Peyer's patch (tissue), 4 donors: ENCODE measurements at places on chromosomes 13 and 19. TPM values are rescaled to one million over a fixed set of nuclear protein-coding genes. Genes with fewer than 3 reads are reported as not detected.

- H3K4me3 ChIP-seq, result no peak overlapping the region
- no peak overlapping the region for H3K27ac ChIP-seq
- DNase-seq, result no peak
- no peaks in the 10 kb centered on the region for H3K27me3 ChIP-seq
Observed at GRCh38 chr13:44112700-44113329, 233.1 kb downstream of the LACC1 start.

Gene OR7A5
- not detected for total RNA-seq

DNA sequence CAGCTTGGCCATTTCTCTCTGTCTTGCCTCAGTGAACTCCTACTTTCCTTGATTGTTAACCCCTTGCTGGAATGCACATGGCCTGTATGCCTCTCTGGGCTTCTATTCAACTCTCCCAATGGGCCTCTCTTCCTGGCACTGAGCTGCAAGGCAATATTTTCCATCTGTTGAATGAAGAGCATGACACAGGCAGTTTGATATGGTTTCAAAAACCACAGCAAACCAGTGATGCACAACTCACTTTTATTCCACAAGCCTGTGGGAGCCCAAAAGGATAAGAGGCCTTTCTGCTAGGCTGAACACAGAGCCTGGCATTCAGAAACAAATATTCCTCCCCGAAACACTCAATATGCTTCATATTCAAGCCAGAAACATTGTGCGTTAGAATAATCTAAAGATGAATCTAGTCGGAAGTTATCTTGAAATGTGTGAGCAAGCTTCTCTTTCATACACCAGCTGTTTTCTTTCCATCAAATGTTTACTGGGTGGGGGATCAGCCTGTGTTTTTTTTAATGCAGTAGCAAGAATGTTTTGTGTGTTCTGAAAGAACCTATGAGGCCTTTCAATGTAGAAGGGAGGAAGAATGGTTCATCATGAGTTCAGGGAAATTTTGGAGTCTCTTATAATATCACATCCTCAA lies 443.1 kb upstream of the SPRY2 start:
- H3K36me3 ChIP-seq, result no peaks in the 10 kb centered on the region
- no peak overlapping the region for H3K27ac ChIP-seq
- no peak for DNase-seq
- H3K4me3 ChIP-seq, result no peak overlapping the region

DNA sequence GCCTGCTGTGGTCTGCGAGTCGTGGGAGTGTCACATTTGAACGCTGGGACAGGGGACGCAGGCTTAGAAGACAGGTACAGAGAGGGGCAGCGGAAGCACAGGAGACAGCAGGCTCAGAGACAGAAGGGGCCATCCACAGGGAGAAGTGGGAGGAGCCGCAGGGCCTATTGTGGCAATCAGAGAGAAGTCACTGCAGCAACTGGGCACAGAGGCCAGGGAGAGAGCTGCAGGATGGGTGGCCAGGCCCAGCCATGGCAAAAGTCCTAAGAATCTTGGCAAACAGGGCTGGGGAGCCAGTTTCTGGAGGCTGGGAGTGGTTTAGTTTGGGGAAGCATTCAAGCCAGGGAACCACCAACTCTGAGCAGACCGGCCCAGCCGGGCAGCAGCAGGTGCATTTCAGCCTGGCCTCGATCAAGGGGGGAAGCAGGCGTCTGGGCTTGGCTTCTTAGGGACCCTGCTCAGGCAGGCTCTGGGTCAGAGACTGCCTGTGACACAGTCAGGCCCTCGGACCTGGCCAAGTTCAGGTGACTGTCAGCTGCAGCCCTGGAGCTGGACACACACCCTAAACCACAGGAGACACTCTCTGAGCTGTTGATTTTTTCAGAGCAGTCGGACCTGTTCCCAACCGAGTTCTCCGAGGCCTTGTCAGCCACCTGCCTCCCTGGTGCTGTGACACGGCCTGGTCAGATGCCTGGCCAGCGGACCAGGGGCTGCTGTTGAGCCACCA lies 11.8 kb downstream of the SH3GL1 start:
- DNase-seq, result no peak
- H3K4me1 ChIP-seq, result peaks cover 56% of the 10 kb centered on the region
- no peak overlapping the region for H3K4me3 ChIP-seq
- H3K27ac ChIP-seq, result no peak overlapping the region
- H3K27me3 ChIP-seq, result no peaks in the 10 kb centered on the region
- no peaks in the 10 kb centered on the region for H3K36me3 ChIP-seq

DNA sequence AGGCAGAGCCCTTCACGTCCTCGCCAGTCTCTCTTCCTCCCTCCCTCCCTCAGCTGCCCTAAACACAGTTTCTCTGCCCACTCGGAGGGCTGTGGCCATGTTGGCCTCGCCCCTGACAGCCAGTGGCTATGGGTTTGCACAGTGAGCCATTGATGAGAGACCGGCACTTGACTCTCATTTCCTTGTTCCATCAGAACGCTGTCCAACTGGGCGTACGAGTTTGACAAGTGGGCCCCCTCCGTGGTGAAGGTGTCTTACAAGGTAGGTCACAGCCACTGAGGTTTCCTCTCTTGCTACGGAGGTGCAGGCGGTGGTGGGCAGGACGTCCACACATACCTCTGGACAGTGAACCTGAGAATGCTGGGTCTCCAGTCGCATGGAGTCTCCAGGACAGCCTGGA lies 57.9 kb downstream of the SMARCA4 start:
- DNase-seq, result no peak
- peaks cover 14% of the 10 kb centered on the region for H3K4me1 ChIP-seq
- H3K27ac ChIP-seq, result no peak overlapping the region
- H3K36me3 ChIP-seq, result no peaks in the 10 kb centered on the region
- no peak overlapping the region for H3K4me3 ChIP-seq
- H3K27me3 ChIP-seq, result no peaks in the 10 kb centered on the region

Gene LMTK3
- total RNA-seq, result 17.6 TPM

Gene ZSCAN4
- total RNA-seq, result not detected

DNA sequence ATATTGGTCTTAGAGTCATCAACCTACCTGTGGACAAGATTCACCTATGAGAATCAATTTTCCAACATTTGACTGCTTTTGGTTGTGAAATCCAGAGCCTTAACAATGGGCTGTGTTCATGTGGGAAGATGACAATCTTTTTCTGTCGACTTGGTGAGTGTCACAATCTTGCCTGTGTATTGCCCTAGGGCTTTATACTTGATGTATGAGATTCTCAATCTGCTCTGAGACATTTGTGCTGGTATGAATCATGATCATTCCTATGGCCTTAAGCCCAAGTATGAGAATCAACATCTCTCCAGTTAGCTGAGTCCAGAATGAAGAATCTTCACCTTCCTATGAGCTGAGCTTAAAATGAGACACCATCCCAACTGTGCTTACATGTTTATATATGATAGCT lies 68.7 kb downstream of the ZNF726 start:
- no peaks in the 10 kb centered on the region for H3K4me1 ChIP-seq
- H3K36me3 ChIP-seq, result no peaks in the 10 kb centered on the region
- H3K27me3 ChIP-seq, result no peaks in the 10 kb centered on the region
- no peak overlapping the region for H3K27ac ChIP-seq

Gene ENOX1
- 0.83 TPM for total RNA-seq

Gene HS6ST3
- not detected for total RNA-seq

Gene TGFBR3L
- not detected for total RNA-seq

GRCh38 chr19:46618670-46619231 lies 6.1 kb downstream of the PTGIR start:
- peaks cover 31% of the 10 kb centered on the region for H3K4me1 ChIP-seq
- peak; percentile 65 for DNase-seq
- H3K27ac ChIP-seq, result peak overlapping the region; percentile 71
- no peaks in the 10 kb centered on the region for H3K27me3 ChIP-seq

- H3K27ac ChIP-seq, result no peak overlapping the region
- H3K36me3 ChIP-seq, result no peaks in the 10 kb centered on the region
- no peaks in the 10 kb centered on the region for H3K27me3 ChIP-seq
Observed at GRCh38 chr13:23631311-23632047, 61.3 kb downstream of the TNFRSF19 start.

DNA sequence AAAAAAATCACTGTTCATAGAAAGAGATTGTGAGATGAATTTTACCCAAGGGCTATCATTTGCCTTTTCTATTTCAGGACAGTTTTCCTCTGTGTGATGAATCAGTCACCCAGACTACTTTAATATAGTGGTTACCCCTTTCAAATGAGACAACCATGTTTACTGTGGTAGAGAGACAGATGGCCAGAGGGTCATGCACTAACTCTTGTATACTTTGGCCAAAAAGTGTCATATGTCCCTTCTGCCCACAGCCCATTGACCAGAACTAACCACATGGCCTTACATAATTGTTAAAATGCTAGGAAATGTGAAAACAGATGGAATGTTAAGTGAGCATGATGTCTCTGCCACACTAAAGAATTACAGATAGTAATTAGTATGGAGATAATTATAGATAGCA lies 498.7 kb downstream of the DACH1 start:
- H3K27me3 ChIP-seq, result no peaks in the 10 kb centered on the region
- H3K36me3 ChIP-seq, result no peaks in the 10 kb centered on the region
- H3K4me1 ChIP-seq, result no peaks in the 10 kb centered on the region

GRCh38 chr13:23384111-23384510 lies 49.4 kb downstream of the SACS start:
- H3K4me3 ChIP-seq, result no peak overlapping the region
- no peaks in the 10 kb centered on the region for H3K4me1 ChIP-seq
- DNase-seq, result no peak
- no peak overlapping the region for H3K27ac ChIP-seq
- no peaks in the 10 kb centered on the region for H3K36me3 ChIP-seq
- H3K27me3 ChIP-seq, result no peaks in the 10 kb centered on the region

Gene NCR1
- total RNA-seq, result 2.7 TPM

DNA sequence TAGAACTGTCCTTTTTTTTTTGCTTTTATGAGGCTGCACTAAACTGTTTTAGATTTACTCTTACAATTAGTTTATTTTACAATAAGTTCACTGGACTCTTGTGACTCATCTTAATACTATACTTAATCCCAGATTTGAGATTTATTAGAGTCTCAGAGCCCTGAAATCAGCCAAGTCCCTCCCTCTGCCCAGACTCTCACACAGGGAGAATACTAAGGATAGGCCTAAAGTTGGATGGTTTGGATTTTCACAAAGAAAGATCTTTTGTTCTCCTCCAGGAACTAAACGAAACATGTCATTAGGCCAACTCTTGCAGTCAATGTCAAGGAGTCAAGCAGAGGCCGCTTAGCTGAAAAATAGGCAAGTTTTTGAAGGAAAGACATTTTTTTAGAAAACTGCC lies 42.7 kb upstream of the MIR17HG start:
- no peaks in the 10 kb centered on the region for H3K4me1 ChIP-seq
- no peak overlapping the region for H3K27ac ChIP-seq
- DNase-seq, result no peak
- no peaks in the 10 kb centered on the region for H3K36me3 ChIP-seq
- H3K4me3 ChIP-seq, result no peak overlapping the region

Gene PODNL1
- not detected for total RNA-seq

Gene ZNF471
- total RNA-seq, result 2.3 TPM

DNA sequence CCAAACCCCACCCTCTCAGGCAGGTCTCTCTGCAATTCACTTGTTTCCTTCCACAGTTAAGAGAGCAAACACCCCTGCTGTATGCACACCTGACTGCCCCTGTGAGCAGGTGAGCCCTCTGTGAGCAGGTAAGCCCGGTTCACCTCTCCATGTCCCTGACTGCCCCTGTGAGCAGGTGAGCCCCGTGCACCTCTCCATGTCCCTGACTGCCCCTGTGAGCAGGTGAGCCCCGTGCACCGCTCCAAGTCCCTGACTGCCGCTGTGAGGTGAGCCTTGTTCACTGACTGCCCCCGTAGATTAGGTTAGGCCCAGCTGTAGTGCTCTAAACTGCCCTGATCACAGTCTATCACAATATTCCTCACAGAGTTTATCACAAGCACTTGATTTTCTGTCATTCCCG lies 29.2 kb downstream of the TMTC4 start:
- DNase-seq, result no peak
- peaks cover 25% of the 10 kb centered on the region for H3K36me3 ChIP-seq
- no peaks in the 10 kb centered on the region for H3K27me3 ChIP-seq
- no peaks in the 10 kb centered on the region for H3K4me1 ChIP-seq
- H3K27ac ChIP-seq, result no peak overlapping the region

Gene C19orf67
- not detected for total RNA-seq

GRCh38 chr19:1861599-1862031 lies 1.8 kb downstream of the KLF16 start:
- H3K27me3 ChIP-seq, result no peaks in the 10 kb centered on the region
- peak overlapping the region; percentile 96 for H3K27ac ChIP-seq
- peak overlapping the region; percentile 67 for H3K4me3 ChIP-seq
- peak; percentile 51 for DNase-seq
- H3K36me3 ChIP-seq, result no peaks in the 10 kb centered on the region

DNA sequence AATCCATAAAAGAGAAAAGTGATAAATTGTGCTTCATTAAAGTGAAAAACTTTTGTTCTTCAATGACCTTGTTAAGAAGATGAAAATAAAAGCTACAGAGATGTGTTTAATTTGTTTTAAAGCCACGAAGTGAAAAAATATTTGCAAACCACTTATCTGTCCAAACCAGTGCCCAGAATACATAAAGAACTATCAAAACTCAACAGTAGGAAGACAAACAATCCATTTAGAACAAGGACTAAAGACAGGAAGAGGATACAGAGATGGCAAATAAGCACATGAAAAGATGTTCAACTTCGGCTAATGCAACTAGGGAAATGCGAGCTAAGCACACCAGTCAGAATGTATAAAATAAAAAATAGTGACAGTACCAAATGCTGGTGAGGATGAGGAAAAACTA lies 15.0 kb downstream of the GJB6 start:
- H3K27ac ChIP-seq, result no peak overlapping the region
- H3K4me1 ChIP-seq, result no peaks in the 10 kb centered on the region
- no peaks in the 10 kb centered on the region for H3K36me3 ChIP-seq
- no peaks in the 10 kb centered on the region for H3K27me3 ChIP-seq

DNA sequence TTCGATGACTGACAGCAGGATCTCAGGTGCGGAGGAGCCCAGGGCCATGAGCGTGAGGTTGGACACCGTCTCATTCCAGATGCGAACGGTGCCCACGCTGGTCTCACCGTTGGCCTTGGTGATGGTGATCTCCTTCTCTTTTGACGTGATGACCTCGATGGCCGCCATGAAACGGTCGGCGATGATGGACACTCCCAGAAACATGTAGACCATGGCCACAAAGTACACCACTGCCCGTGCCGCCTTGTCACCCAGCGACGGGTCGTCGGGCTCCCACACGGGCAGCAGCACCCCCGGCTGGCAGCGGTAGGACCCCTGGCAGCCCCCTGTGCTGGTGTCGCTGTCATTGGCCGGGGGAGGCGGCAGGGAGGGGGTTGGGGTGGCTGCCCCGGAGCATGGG lies 5.7 kb downstream of the SLC8A2 start:
- no peaks in the 10 kb centered on the region for H3K4me1 ChIP-seq
- no peaks in the 10 kb centered on the region for H3K27me3 ChIP-seq
- H3K4me3 ChIP-seq, result no peak overlapping the region
- no peaks in the 10 kb centered on the region for H3K36me3 ChIP-seq
- no peak for DNase-seq
- no peak overlapping the region for H3K27ac ChIP-seq

DNA sequence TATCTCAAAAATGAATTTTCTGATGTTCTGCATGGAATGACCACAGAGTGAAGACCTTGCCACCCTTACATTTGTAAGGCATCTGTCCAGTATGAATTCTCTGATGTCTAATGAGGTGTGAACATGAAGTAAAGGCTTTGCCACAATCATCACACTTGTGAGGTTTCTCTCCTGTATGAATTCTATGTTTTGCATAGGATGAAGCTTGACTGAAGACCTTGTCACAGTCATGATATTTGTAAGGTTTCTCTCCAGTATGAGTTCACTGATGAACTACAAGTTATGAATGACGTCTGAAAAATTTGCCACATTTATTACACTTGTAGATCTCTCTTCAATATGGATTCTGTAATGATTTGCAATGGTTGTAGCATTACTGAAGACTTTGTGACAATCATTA lies 13.3 kb downstream of the ZNF816 start:
- no peak overlapping the region for H3K27ac ChIP-seq
- no peak for DNase-seq
- H3K4me1 ChIP-seq, result no peaks in the 10 kb centered on the region
